ENCODE measurements at places on chromosomes 4 and X.

GRCh38 chr4:8205749-8206611 is 6.9 kb downstream of the SH3TC1 start:
- DNase-seq: no peak

DNA sequence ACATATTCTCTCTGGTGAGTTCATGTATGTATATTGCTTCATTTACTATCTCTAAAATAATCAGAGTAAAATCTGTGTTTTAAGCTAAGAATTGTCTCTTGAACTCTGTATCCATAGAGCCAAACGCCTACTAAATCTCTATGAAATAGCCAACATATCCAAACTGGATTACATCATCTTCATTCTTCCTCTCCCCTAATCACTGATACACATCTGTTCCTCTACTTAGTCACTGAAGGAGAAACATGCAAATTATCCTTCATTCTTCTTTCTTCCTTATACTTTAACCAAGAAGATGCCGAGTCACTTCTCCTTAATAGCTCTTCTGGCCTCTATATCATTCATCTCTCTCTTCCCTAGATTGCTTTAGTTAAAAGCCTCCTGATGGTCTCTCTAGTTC is 630.4 kb upstream of the FTHL17 start:
- no peak for DNase-seq

DNA sequence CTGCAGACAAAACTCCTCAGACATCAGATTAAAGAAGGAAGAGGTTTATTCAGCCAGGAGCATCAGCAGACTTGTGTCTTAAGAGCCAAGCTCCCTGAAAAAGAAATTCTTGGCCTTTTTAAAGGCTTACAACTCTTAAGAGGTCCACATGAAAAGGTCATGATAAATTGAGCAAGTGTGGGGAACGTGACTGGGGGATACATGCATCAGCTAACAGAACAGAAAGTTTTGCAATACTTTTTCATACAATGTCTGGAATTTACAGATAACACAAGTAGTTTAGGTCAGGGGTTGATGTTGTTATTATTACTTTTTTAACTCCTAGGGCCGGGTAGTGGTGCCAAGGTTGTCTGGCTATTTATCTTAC is 55.6 kb upstream of the RBMX start:
- DNase-seq: no peak

DNA sequence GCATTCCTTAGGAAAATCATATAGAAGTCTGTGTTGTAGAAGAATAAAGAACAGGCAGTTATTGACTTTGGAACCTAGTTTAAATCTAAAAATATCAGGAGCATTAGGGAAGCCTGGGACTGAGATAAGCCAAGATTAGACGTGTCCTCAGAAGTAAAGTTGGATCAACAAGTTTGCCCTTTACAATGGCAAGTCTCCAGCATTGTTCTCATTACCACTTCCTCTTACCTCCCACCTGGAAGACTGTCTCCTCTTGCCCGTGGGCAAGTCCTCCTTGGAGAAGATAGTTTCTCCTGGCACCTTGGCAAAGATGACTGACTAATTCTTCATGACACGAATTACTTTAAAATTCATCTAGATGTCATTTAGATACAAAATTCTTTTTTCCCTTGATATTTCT is 37.8 kb downstream of the CNKSR2 start:
- DNase-seq: no peak

DNA sequence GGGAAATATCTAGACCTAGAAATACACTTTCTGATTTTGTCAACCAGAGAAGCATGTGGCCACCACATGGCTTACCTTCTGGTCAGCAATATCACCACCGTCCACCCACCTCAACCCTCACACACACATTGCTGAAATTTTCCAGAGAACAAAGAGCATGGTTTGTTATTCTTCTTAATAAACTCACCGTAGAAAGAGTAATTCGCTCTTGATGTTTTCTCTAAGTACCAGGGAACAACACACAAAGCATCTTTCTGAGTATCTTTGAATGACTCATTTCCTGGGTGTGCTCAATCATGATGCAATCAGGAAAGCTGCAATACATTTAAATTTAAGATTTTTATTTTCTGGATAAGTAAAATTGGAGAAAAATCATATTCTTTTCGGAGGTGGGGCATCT is 24.7 kb upstream of the LRAT start:
- no peak for DNase-seq

DNA sequence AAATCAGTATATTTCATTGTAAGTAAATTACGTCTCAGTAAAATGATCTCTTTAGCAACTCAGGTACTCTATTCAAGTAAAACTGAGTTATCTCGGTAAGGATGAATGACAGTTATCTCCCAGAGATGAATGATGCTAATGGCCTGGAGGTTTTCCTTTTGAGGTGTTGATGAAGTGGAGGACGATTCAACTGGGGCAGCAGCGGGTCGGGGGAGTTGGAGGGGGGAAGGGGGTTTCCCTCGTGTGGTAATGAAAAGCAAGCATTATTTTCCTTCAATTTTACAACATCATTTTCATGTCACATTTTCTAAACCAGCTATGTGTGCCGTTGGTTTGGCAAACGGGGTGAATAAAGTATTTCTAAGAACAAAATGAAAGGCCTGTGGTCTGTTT is 92.4 kb upstream of the ATXN3L start:
- no peak for DNase-seq

GRCh38 chrX:130694983-130695382 is 208.0 kb downstream of the ENOX2 start:
- no peak for DNase-seq

DNA sequence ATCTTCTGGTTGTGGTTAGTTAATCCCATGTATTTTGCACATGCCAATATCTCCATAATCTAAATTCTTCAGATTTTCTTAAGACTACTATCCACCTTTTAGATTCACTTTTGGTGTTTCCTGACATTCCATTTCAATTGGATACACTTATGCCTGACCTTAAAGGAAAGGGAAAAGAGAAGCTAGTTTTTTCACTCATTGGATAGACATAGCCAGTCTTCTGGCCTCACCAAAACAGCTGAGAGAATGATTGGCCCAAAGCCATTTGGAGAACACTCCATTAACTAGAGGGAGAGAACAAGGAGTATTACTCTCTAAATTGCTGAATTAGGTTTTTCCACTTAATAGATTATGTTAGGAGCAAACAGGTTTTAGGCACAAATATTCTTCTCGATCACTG is 4.0 kb downstream of the PRPS1 start:
- no peak for DNase-seq

DNA sequence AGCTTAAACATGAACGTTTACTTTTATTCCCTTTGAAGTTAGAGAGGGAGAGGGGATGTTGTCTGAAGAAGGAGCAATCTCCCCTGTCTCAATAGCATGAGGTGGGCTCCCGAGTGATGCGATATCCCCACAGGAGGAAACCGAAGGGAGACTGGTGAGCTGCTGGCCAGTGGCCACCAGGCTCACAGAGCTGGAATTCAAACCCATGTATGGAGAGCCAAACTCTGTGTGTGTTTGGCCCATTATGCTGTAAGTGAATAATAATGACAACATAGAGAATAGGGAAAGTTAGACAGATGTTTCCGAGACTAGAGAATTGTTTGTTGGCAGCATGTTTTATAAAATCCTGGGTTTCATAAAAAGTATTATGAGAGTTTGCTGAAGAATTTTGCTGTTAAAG is 66.1 kb upstream of the CLNK start:
- DNase-seq: no peak

GRCh38 chr4:107930821-107931774 is at the start of gene CYP2U1:
Gene CYP2U1, plus strand, starts transcription at chr4:107931549. Its CDS starts 95 bp downstream, at chr4:107931644.
- peak; percentile 67 for DNase-seq

DNA sequence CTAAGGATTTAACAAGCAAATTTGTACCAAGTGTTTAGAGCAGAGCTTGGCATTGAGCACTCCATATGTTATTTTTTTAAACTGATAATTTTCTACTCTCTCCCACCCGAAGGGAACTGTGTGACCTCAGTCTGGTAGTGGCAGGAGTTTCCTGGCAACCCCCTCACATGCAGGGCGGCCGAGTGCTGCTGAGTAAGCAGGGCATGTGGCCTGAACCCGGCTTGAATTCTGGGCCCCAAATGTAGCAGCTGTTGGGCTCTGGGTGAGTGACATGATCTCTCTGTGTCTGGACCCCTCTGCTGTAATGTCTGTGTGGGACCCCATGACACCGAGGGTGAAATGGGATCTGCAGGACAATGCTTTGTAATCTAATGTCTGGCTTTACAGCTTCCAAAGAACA is 13.6 kb upstream of the C4orf50 start:
- DNase-seq: no peak

All from stimulated activated CD8-positive, alpha-beta memory T cell treated with anti-CD3 and anti-CD28 coated beads, Interleukin-15, amount 100 ng/mL, for 4 hours (primary cell).